ENCODE measurements at places on chromosomes 1 and 21.

- DNase-seq, result no peak
Observed at GRCh38 chr21:42262831-42263231, 43.9 kb downstream of the ABCG1 start.

GRCh38 chr1:151511636-151512215 lies 539 bp downstream of the CGN start:
- DNase-seq, result peak; percentile 12

DNA sequence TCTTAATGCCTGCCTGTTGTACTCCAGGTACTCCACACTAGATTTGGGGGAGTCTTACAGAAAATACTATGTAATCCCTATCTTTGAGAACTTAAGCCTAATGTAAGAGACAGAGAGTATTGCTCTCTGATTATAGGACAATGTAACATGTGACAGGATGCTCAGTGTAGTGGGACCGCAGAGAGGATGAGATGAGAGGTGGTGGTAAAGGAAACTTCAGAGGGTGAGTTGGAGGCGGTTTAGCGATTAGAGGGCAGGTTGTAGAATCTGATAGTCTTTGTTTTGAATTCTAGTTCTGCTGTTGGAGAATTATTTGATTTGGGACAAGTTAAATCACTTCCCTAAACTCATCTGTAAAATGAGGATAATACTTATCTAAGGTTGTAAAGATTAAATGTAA lies 5.4 kb downstream of the SOAT1 start:
- DNase-seq, result peak; percentile 69

DNA sequence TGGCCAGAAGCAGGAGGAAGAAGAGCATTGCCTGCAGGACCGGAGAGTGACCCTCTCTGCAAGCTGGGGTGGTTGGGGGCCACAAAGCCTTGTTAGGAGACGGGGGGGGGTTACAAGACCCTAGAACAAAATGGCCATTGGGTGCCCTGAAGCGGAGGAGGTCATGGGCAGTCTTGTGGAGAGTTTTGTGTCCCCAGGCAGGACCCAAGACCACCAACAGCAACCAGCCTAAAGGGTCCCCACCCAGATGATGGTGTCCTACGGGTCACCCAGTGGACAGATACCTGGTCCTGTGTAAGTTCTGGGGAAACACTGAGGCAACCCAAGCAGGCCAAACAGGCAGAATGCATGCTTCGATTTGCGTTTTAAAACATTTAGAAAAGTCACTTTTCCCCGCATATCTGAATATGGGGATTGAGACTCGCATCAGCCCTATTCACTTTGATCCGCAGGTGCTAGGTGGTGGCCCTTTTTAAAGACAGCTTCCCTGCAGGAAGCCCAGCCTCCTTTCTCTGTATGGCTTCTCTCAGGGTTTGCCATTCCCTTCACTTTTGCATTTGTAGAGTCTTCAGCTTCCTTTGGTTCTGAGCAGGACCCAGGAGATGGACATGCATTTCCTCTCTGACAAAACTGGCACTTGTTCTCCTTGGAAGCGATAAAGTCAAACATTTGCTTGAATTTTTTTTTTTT lies 21.1 kb downstream of the GNG4 start:
- no peak for DNase-seq

DNA sequence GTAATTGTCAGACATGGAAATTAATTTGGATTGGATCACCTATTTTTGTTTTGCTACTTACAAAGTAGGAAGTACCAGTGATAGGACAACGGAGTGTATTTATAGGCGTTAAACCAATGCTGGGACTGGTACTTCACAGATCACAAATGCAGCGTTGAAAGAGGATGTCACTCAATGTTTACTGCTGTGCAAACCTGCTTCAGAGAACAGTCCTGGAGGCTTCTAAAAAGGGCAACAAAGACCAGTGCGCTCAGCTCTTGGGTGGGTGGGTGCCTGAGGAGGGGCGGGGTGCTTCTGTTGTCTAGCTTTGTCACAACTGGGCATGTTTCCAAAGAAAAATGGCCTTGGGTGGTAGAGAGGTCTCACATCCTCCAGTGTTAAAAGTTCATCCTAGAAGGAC lies 2.1 kb downstream of the C1orf21 start:
- no peak for DNase-seq
